ENCODE measurements at places on chromosomes 5 and 9. TPM values are rescaled to one million over a fixed set of nuclear protein-coding genes. Genes with fewer than 3 reads are reported as not detected.

Gene PCDHGB7
- 12.9 TPM for total RNA-seq

Gene ACOT12
- total RNA-seq: not detected

Gene ORM1
- total RNA-seq: 87.0 TPM

Gene ANKRD20A1
- 2.2 TPM for total RNA-seq

Gene KIF4B
- total RNA-seq: 0.05 TPM

Gene C9
- total RNA-seq: 0.58 TPM

Gene KCNN2
- total RNA-seq: 3.2 TPM

Gene SWI5
- 16.2 TPM for total RNA-seq

Gene CDC42SE2
- total RNA-seq: 37.5 TPM

Gene PRDM9
- not detected for total RNA-seq

Gene MYOT
- total RNA-seq: not detected

Gene RNF224
- 0.18 TPM for total RNA-seq

Gene FAM151B
- 4.7 TPM for total RNA-seq

Gene PDGFRB
- 129 TPM for total RNA-seq

Gene ABLIM3
- total RNA-seq: 33.2 TPM

Gene CKMT2
- 1.5 TPM for total RNA-seq

Gene PPIC
- total RNA-seq: 46.8 TPM

Gene DBH
- 0.23 TPM for total RNA-seq
